ENCODE measurements at places on chromosomes 1 and 21. TPM values are rescaled to one million over a fixed set of nuclear protein-coding genes. Genes with fewer than 3 reads are reported as not detected.

- DNase-seq: no peak
- peaks cover 3% of the 10 kb centered on the region for H3K4me1 ChIP-seq
- H3K27me3 ChIP-seq: no peaks in the 10 kb centered on the region
- H3K27ac ChIP-seq: no peak overlapping the region
- H3K36me3 ChIP-seq: no peaks in the 10 kb centered on the region
Observed at GRCh38 chr1:174914991-174915390, 84.8 kb upstream of the CACYBP start.

Gene ABCG1
- total RNA-seq: 16.5 TPM

DNA sequence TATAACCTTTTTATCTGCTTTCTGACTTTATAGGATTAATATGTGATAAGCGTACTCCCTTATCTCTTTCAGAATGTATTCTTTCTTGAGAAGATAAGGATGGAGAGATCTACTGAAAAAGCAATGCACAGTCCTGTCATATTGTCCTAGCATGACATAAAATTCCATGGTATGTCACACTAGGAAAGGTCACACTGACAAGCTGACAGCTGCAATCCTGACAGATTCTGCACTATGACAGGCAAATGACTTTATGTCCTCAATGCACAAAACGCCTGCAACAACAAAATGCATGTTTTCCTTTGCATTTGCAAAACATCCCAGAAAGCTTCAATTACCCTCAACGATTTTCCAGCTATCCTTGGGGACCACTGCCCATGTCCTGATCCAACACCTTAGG is 393.8 kb downstream of the DSCAM start:
- H3K27ac ChIP-seq: no peak overlapping the region
- H3K36me3 ChIP-seq: no peaks in the 10 kb centered on the region
- no peak overlapping the region for H3K4me3 ChIP-seq
- no peaks in the 10 kb centered on the region for H3K27me3 ChIP-seq
- no peaks in the 10 kb centered on the region for H3K4me1 ChIP-seq

GRCh38 chr1:95778217-95778616 is 544.2 kb downstream of the RWDD3 start:
- no peaks in the 10 kb centered on the region for H3K36me3 ChIP-seq
- no peaks in the 10 kb centered on the region for H3K4me1 ChIP-seq
- H3K27me3 ChIP-seq: no peaks in the 10 kb centered on the region
- DNase-seq: no peak
- H3K27ac ChIP-seq: no peak overlapping the region

Gene DNAI4
- total RNA-seq: 8.9 TPM

Gene SPRR2B
- not detected for total RNA-seq

Data from osteocyte (in vitro differentiated cells).